ENCODE measurements at places on chromosomes 6 and 20.

DNA sequence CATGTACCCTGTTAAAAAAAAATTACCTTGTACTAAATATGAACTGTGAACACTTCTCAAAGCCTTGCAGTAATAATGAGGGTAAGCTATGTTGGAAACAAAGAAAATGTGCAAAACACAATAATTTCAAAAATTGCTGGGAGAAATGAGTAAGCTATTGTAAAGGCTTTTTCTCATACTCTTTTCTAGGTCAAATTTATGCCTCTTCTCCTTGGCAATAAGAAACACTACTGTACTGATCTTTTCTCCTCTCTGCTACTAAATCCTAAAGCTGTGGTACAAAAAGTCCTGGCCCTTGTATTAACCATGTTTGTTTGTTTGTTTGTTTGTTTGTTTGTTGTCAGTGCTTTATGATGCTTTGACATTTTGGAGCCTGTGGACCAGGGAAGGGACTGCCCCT lies 17.5 kb upstream of the HUS1B start:
- DNase-seq, result no peak

- DNase-seq, result no peak
Observed at GRCh38 chr6:4560221-4561077, 215.8 kb upstream of the CDYL start.

GRCh38 chr6:132142308-132142707 lies 191.1 kb upstream of the CCN2 start:
- peak; percentile 24 for DNase-seq

DNA sequence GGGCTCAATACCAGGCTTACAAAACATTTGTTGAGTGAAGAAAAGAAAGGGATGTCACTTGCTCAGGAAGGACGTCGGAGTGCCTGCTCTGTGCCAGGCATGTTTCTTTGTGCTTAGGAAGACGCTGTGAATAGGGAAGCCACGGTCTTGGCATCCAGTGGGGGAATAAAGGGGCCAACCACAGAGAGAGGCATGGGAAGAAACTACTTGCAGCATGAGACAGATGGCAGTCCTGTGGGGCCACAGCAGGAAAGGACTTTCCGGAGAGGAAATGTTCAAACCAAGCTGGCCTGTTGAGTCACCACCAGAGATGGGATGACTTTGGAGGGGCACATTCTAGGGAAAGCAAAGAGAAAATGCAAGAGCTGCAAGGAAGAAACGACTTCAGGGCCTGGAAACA lies 173.2 kb downstream of the CDH26 start:
- DNase-seq, result peak; percentile 4

GRCh38 chr20:8212286-8212685 lies 80.2 kb downstream of the PLCB1 start:
- DNase-seq, result no peak

DNA sequence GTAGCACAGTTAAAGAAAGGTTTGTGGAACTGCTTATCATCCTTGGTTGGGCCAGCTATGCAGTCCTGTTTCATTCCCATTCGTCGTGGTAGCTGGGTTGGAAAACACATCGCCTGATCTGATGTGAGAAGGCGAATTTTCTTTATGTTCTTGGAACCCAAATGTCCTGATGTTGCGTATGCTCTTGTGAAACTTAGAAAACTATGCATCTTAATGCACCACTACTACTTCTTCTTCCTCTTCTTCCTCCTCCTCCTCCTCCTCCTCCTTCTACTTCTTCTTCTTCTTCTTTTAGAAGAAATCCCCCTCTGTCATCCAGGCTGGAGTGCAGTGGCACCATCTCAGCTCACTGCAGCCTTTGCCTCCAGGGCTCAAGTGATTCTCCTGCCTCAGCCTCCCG lies 381.6 kb downstream of the UTRN start:
- no peak for DNase-seq

- DNase-seq, result no peak
Observed at GRCh38 chr6:125804264-125804663, 13.5 kb downstream of the NCOA7 start.

DNA sequence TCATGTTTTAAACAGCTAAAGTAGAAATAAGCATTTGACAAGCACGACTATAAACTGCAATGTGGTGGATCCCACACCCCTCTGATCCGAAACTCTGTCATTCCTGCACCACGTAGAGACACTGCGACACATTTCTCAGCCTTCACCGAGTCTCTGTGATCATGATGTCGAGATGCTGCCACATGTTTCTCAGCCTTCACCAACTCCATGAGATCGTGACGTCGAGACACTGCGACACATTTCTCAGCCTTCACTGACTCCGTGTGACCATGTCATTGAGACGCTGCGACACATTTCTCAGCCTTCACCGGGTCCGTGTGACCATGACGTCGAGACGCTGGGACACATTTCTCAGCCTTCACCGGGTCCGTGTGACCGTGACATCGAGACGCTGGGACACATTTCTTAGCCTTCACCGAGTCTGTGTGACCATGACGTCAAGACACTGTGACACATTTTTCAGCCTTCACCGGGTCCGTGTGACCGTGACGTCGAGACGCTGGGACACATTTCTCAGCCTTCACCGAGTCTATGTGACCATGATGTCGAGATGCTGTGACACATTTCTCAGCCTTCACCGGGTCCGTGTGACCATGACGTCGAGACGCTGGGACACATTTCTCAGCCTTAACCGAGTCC lies 143.0 kb downstream of the TTLL2 start:
- no peak for DNase-seq

GRCh38 chr20:19099596-19100545 lies 112.6 kb upstream of the SLC24A3 start:
- DNase-seq, result no peak

Data from fibroblast of skin of right biceps (primary cell).